ENCODE measurements at places on chromosomes 16 and 17.

DNA sequence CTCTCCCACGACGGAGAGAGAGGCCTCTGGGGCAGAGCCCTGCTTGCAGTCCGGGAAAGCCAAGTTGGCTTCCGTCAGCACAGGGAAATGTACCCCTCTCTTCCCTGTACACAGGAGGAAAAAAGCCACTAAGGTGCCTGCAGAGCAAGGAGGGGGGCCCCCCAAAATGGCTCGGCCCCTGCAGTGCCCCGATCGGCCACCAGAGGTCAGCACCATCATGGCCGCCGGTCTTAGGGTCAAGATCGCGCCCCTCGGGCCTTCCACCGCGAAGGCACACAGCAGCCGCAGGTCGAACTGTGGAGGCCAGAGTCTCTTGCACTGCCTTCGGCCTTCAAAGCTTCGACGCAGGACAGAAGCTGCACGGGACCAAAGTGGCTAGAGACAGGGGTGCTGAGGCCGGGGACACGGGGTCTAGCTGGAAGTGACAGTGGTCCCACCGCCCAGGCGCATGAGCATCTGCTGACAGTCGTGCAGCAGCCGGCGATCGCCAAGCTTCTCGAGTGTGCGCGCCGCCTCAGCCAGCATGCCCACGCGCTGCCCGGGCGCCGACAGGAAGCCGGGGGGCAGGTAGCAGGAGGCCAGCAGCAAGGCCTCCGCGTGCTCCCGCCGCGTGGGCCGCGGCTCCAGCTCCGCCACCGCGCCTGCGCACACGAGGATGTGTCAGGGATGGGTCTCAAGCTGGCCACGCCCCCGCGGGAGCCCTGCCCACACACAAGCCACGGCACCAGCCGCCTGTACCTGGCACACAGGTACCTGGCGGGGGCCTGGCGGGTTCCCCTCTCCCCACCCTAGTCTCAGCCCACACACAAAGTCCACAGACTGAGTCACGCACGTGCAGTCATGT, 24.4 kb downstream of the SREBF1 start:
- DNase-seq, result peak; percentile 58

DNA sequence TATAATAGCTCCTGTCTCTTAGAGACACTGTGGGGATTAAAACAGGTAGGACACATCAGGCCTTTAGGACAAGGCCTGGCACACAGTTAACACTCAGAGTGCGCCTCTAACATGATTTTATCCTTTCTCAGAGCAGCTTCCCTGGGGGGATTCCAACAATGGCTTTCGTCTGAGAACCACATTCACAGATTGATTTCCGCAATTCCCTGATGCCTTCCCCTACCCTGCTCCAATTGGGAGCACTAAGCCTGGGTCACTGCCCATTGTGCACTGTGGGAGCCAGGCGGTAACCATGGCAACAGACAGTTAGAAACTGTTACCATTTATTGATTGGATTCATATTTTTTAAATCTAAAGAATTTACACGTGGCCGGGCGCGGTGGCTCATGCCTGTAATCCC, 5.9 kb upstream of the ALKBH5 start:
- no peak for DNase-seq

DNA sequence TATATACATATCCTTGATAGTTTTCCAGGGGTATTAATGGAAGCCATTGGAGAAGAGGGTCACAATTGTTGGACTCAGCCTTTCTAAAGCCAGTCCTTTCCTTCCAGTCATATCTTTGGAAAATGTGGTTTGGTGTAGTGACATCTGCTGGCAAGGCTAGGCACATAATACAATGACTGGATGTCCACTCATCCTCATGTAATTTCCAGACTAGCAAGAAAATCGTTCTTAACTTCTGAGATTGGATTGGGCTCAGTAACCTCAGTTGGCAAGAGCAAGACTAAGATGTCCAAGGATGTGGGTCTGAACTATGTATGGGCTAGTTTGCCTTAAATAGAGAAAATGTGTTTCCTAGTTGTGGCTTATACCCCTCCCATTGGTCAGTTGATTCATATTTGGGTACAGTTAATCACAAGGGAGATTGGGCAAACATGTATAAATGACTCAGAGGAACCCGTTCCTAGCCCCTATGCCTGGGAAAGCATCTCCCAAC, 8.7 kb upstream of the KAT7 start:
- peak; percentile 89 for DNase-seq

- no peak for DNase-seq
Observed at GRCh38 chr16:81987121-81987520, 24.1 kb downstream of the SDR42E1 start.

- DNase-seq, result no peak
Observed at GRCh38 chr17:19644493-19645210, 3.9 kb upstream of the ALDH3A2 start.
